ENCODE measurements at places on chromosomes 1 and 21.

GRCh38 chr1:167587342-167587741, 33.8 kb upstream of the CREG1 start:
- DNase-seq: no peak

DNA sequence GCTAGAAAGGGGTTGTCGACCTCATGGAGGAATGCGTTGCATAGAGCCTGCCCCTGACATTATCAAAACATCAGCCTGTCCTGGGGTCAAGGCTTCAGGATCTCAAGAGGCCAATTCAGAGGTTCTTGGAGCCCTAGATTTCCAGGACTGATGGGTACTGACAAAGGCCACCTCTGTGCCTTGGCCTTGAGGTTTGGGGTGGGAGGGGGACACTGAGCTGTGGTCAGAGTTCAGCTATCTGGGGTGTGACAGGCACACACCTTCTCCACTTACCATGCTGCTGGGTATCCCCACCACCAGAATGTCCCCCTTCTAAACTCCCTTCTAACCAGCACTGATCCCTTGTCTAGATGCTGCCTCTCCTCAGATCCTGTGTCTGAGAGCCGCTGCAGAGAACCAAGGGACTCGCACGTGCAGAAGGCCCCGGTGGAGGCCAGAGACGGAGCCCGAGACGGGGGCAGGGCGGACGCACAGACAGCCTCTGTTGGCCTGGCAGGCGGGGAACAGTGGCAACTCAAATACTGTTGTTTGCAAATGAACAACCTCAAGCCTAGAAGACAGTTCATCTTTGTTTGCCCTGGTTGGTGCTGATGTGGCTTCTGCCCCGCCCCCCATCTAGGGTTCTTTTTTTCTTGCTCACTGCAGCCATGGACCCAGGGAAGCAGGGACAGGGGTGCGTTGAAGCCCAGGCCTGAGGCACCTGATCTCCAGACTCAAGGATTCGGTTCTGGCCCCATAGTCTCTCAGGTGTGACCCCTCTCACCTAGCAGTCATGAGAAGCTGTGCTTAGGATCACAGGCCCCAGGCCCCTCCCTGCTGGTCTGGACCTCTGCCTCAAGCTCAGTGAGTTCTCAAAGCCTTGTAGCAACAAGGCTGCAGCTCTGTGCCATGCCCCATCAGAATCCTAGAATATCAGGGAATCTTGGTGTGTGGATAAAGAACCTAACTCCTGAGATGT, 28.1 kb upstream of the CSF1 start:
- DNase-seq: no peak

- peak; percentile 48 for DNase-seq
Measured at GRCh38 chr1:184629266-184629665, 125.4 kb downstream of the EDEM3 start.

- DNase-seq: no peak
Measured at GRCh38 chr1:32797456-32797855, 19.7 kb downstream of the YARS1 start.

- DNase-seq: no peak
Measured at GRCh38 chr1:159704481-159704880, 9.9 kb downstream of the CRP start.

- no peak for DNase-seq
Measured at GRCh38 chr1:64287071-64287470, 83.6 kb downstream of the UBE2U start.

DNA sequence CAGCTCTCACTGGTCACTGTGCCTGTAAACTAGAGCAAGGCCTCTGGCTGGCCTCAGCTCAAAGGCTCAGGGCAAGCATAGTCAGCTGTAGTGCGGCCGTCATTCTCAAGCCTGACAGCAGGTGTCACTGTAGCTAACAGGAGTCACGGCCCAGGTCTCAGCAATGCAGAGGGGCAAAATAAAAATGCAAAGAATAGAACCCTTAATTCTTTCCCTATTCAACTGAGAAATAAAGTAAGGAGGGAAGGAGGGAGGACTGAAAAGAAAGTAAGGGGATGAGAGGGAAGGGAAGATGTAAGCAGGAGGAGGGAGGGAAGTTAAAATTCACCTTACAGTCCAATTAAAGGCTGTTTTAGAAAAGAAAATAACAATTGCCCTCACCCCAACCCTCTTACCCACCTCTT, 106.1 kb downstream of the KIAA0319L start:
- DNase-seq: peak; percentile 60

- no peak for DNase-seq
Measured at GRCh38 chr1:40014253-40014706, 26.2 kb upstream of the CAP1 start.

DNA sequence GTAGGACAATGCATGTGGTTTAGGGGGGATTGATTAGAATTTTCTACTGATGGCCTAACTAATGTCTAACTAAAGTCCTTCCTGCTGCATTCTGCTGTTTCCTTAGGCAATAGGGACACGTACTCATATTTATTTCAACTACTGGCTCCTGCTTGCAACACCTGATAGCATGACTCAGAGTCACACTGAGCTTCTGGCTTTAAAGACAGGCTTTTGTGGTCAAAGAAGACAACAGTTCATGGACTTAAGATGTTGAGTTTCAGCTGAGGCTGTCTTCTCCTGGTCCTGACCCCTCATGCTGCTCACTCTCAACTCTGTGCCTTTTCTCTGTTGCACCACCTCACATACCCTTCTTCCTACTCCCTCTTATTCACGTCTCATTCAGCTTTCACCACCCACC, 29.1 kb upstream of the TRABD2B start:
- peak; percentile 16 for DNase-seq

DNA sequence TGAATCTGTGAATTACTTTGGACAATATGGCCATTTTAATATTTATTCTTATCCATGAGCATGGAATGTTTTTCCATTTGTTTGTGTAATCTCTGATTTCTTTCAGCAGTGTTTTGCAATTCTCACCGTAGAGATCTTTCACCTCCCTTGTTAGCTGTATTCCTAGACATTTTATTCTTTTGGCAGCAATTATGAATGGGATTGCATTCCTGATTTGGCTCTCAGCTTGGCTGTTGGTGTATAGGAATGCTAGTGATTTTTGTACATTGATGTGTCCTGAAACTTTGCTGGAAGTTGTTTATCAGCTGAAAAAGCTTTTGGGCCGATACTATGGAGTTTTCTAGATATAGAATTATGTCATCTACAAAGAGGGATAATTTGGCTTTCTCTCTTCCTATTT, 44.2 kb upstream of the NEGR1 start:
- no peak for DNase-seq

DNA sequence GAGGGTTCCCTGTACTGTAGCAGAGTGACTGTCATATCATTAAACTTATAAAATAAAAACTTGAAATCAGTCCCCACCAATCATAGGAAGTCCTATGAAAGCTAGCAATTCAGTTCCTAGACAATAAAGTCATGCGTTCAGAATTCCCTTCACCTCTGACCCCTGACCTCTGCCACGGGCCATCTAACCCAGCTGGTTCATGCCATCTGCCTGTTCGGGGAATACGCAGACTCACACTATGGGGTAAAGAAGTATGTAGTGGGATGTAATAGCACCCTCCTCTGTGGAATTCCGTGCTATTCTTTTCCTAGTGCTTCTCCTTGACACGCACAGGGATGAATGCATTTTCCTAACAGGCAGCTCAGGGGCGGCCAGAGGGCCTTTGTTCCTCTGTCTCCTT, 2.1 kb downstream of the GSTM4 start:
- no peak for DNase-seq

DNA sequence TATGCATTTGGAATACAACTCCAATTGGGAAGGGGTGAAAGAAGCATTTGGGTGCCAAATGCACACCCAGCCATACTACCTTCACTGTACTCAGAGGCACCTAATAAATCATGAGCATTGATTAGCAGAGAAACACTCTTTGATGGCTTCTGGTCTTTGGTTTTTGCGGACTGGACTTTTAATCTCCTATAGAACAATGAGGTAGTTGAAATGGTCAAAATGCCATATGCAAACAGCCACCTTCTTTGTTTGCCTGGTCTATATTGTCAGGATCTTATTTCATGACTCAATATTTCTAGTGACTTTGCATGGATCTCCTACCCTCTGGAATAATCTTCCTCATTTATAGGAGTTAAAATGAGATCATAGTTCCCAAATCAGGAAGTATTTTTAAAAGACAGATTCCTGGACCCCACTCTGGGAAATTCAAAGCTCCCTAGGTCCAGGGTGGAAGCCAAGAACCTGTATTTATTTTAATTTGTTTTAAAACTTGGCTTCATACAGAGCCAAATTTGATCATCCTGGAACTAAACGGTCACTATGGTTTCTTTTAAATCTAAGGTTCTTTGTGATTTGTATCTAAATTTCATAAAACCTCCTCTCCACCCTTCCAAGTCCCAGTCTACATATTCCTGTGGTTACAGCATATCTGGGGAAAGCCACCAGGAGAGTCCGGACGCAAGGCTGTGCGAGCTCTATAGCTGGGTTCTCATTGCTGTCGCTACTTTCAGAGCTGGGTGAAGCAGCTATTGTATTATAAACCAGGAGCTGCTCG, 8.7 kb downstream of the FAM3B start:
- DNase-seq: no peak

GRCh38 chr1:181104042-181104789, 15.7 kb downstream of the IER5 start:
- DNase-seq: no peak

DNA sequence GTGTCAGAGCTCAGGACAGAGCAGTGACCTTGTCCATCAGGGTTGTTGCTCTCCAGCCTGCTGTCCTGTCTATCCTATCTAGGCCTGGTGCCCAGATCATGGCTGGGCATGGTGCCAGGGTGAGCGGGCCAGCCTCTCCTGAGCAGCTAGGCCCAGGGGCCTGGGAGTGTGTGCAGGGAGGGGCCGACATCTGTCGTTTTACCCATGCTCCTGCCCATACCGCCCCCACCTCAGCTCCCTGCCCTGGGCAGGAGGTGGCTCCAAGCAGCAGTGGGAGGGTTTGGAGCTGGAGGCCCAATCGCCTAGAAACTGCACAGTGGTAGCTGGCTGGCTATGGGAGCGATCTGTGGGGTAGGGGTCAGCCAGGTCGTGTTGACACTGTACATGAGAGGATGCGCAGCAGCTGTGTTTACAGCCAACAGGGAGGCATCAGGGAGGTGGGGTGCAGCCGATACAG, 6.5 kb downstream of the INSRR start:
- peak; percentile 48 for DNase-seq

- no peak for DNase-seq
Measured at GRCh38 chr1:25862785-25863485, 3.7 kb upstream of the AUNIP start.

GRCh38 chr1:233015965-233016364, 65.6 kb downstream of the NTPCR start:
- no peak for DNase-seq

- peak; percentile 96 for DNase-seq
Measured at GRCh38 chr1:31944205-31945089, 6.3 kb upstream of the PTP4A2 start.

GRCh38 chr1:147547065-147547464, 5.8 kb downstream of the BCL9 start:
- no peak for DNase-seq

DNA sequence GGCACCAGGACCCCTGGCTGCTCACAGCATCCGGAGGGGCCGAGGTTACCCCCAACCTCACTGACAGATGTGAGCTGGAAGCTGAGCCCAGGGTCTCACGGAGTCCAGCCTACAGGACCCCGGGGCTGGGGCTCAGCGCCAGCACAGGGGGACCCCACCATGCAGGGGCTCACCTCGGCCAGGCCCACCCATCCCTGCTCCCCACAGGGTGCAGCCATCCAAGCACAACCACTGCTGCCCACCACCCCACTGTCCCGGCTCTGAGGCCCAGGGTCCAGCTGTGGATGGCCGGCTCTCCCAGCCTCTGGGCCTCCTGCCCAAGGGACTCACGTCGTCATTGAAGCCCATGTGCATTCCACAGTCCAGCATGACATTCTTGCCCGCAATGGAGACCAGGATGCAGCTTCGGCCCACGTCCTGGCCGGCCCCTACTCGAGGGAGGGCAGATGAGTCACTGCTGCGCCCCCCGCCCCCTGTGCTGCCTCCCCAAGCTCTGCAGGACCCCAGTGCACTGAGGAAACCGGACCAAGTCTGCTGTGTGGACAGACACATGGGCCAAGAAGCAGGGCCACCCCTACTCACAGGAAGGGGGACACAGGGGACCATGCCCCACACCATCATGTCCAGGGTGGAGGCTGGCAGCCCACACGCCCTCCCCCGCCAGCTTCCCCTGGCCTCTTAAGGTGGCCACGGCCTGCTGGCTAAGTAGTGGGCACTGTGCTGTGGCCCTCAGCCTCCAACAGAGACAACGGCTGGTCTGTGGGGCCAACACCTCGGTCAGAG, 3.6 kb downstream of the INTS11 start:
- peak; percentile 68 for DNase-seq

DNA sequence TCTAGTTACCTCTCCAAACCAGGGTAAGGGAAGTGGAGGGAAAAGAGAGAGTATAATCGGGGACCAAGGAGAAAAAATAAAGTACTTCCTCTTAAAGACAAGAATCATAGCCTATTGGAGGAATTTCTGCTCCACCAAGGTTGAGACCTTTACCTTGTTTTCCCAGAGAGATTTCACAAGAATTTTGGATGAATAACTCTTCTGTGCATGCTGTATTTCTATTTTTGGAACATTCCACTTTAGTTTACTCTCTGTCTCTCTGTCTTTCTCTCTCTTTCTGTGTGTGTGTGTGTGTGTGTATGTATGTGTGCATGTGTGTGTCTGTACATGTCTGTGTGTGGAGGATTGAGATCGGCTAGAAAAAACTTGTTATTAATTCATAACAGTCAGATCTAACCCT, 318.4 kb upstream of the RGS18 start:
- DNase-seq: peak; percentile 39

DNA sequence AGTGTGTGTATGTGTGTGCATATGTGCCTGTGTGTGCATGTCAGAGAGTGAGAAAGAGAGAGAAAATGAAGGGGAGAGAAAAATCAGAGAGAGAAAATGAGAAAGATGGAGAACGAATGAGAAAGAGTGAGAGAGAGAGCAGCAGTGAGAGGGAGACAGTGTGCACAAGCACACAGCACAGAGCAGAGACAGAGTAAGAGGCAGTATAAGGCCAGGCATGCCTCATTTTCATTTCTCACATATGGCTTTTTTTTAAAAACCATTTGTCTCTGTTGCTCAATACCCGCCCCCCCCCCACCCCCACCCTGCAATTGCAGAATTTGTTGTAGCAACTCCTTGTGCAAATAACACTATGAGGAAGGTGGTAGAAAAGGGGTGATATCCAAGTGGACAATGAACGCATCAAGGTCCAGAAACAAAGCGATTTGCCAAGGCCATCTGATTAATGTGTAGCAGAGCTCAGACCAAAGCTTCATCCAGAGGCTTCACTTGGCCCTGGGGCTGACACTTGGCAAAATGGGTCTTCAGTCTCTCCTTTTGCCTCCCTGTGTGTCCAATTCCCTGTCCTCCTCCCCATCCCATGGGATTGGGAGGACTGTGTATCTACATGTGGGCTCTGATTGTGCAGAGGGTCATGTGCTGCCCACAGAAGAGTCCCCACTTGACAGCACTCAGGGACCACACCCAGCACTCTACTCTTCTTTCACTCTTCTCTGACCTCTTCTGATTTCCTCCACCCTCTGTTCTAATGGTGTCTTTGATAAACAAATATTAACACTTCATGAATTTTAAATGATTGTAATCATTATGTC, 38.9 kb upstream of the HSD3B1 start:
- no peak for DNase-seq

- no peak for DNase-seq
Measured at GRCh38 chr1:18539171-18539570, 58.4 kb downstream of the KLHDC7A start.
